ENCODE measurements at places on chromosomes 13 and 19.

- DNase-seq = peak; percentile 55
Observed at GRCh38 chr19:54231077-54231931, 8.5 kb upstream of the LILRB3 start.

GRCh38 chr19:53980539-53981375 lies 10.7 kb upstream of the CACNG6 start:
- DNase-seq = no peak

GRCh38 chr13:77309254-77309653 lies 17.6 kb downstream of the MYCBP2 start:
- no peak for DNase-seq

DNA sequence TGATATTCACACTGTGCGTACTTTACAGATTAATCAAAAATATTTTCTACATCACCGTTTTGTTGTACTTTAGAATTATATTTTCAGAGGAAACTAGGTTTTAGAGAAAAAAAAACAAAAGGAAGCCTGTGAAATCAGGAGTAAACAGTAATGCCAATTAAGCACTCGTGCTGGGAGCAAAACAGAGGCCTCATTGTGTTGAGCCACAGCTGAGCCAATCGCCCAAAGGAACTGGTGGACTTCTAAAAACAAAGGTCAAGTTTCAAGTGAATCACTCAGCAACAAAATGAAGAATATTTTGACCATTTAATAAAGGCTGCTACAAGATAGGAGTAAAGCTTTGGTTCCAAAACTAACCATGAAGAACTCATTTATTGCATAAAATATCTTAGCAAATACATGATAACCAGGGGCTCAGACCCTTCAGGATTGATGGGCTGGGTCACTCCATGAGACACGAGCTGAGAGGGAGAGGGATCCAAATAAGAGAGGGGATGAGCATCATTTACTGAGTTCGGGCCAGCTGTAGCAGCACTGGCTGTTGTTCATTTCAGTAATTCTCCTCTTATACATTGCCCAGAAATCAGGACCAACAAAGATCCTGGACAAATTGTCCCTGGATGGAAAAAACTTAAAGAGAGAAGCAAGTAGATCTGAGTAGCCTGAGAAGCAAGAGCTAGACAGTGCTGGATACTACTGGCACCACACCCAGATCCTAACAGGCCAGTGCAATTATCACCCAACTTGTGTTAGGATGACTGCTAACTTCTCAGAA lies 8.3 kb upstream of the NALCN start:
- peak; percentile 5 for DNase-seq

GRCh38 chr13:30364133-30364532 lies 56.8 kb upstream of the KATNAL1 start:
- DNase-seq = no peak

Data from amniotic stem cell (primary cell).